ENCODE measurements at places on chromosomes 16 and 17. TPM values are rescaled to one million over a fixed set of nuclear protein-coding genes. Genes with fewer than 3 reads are reported as not detected.

GRCh38 chr16:31186176-31186575 is 6.2 kb downstream of the FUS start:
- DNase-seq: no peak

CCDC144A gene
- 5.2 TPM for total RNA-seq

SLC13A2 gene
- 0.47 TPM for total RNA-seq

DNA sequence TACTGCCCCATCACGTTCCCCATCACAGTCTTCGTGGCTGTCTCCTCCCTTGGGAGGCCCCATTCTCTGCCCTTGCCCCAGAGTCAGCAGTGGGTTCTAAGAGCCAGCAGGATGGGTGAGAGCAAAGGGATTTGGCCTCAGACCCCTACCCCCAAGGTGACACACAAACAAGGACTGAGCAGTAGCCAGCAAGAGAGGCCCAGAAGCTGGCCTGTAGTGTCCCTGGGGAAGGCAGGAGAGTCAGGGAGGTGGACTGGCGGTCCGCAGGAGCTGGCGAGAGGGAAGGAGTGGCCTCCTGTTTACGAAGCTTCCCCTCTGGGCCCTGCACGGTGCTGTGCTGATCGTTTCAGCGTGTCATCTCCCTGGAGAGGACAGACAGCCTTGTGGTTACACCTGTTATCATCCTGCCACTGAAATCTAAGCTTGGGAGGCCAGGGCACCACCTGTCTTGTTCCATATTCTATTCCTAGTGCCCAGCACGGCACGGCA is 8.4 kb downstream of the WDR81 start:
- no peak for DNase-seq

DNA sequence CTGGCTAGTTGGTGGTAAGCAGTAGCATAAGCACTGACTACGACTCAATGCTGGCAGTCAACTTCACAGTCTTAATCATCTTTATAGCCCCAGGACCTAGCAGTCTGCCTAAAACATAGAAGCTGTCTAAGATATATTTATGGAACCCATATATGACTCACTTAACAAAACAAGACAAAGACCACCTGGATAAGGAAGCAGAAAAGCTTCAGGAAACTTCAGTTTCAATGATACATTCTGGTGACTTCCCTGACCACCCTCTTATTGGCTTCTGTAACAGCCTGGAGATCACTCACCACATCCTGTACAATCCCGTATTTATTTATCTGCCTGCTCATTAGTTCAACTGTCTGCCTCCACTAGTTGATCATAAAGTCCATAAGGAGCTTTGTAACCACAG is 95.5 kb downstream of the PMP22 start:
- DNase-seq: no peak

DNA sequence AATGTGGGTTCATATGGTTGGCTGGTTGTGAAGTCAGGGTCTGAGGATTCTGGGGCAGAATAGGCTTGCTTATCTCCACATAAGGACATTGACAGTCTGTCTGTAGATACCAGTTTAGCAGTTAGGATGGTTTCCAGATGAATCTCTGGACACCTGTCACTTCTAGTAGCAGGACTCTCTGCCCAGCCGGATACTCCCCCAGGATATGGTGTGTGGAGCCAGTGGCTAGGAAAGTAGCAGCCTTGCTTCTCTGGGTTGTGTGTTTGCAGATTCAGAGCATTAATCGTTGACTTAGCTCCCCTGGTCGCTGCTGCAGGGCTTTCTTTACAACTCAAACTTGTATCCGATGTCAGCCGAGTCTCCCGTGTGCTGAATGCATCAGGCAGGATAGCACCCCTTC is 45.2 kb downstream of the CLEC16A start:
- DNase-seq: no peak

- no peak for DNase-seq
These were observed 227.6 kb downstream of the UTP18 start for GRCh38 chr17:51487947-51488346.

- DNase-seq: no peak
These were observed 1114.2 kb upstream of the GOT2 start for GRCh38 chr16:59848296-59848695.

SULT1A4 gene
- 5.5 TPM for total RNA-seq

CD300H gene
- total RNA-seq: not detected

DNA sequence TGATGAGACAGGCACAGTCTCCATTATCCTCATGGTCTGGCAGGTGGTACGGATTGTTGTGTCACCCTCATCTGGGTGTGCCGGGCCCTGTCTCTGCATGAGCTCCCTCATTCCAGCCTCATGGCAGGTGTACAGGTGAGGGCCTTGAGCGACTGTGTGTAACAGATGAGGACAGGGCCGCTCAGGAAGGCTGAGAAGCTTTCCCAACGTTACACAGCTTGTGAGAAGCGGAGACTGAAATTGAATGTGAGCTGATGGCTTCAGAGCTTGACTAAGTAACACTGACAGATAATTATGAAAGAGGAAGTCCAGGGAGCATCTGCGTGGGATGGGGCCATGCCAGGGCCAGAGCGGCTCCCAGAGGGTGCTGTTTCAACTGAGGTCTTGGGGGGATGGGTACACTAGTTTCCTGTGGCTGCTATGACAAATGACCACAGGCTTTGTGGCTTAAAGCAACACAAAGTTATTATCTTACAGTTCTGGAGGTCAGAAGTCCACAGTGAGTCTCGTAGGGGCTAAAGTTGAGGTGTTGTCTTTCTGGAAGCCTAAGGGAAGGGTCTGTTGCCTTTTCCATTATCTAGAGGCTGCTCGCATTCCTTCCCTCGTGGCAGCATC is 36.7 kb downstream of the CMIP start:
- DNase-seq: no peak

- no peak for DNase-seq
These were observed 17.1 kb downstream of the MYLK3 start for GRCh38 chr16:46730801-46731690.

GRCh38 chr17:28897769-28898526 is 415 bp upstream of the FLOT2 start:
- no peak for DNase-seq
